ENCODE measurements at places on chromosomes 7 and 10.

GRCh38 chr7:157585113-157585861 is 248.5 kb downstream of the DNAJB6 start:
- H3K4me3 ChIP-seq = peak overlapping the region; percentile 81
- H3K27ac ChIP-seq = no peak overlapping the region
- H3K36me3 ChIP-seq = no peaks in the 10 kb centered on the region
- H3K27me3 ChIP-seq = peaks cover 37% of the 10 kb centered on the region
- DNase-seq = no peak

GRCh38 chr10:132273966-132274365 is 33.8 kb downstream of the STK32C start:
- no peaks in the 10 kb centered on the region for H3K36me3 ChIP-seq
- no peak overlapping the region for H3K27ac ChIP-seq
- no peak for DNase-seq
- H3K4me1 ChIP-seq = no peaks in the 10 kb centered on the region
- H3K4me3 ChIP-seq = no peak overlapping the region
- no peaks in the 10 kb centered on the region for H3K27me3 ChIP-seq

GRCh38 chr10:75718991-75719390 is 287.6 kb downstream of the LRMDA start:
- H3K4me1 ChIP-seq = no peaks in the 10 kb centered on the region
- no peak for DNase-seq
- no peaks in the 10 kb centered on the region for H3K27me3 ChIP-seq

DNA sequence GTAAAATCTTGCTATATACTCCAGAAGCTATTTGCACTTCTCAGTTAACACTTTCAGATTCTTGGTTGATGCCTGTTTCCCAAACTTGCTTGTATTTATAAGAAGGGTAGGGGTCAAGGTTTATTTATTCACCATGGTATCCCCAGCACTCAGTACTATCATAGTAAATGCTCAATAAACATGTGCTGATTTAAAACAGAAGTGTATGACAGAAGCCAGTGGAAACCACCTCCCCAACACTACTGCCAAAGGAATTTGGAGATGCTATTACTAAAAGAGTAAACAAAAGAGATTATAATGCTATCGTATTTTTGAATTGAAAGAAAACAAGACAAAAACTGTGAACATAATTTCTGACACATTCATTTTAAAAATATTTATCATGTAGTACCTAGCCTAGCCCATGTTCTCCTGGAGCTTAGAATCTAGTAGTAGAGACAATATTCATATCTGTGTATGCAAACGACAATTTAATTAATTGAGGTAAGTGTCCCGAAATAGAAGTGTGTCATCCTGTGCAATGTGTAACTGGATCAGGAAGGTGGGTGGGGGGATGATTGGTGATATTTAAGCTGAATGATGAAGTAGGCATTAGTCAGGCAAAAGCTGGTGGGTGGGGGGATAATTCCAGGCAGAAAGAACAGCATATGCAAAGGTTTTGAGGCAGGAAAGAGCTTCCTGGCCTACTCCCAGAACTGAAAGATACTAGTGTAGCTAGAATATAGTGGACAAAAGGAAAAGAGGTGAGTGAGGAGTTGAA is 77.5 kb downstream of the HGF start:
- H3K4me3 ChIP-seq = no peak overlapping the region
- H3K27me3 ChIP-seq = no peaks in the 10 kb centered on the region
- no peak overlapping the region for H3K27ac ChIP-seq
- no peak for DNase-seq

DNA sequence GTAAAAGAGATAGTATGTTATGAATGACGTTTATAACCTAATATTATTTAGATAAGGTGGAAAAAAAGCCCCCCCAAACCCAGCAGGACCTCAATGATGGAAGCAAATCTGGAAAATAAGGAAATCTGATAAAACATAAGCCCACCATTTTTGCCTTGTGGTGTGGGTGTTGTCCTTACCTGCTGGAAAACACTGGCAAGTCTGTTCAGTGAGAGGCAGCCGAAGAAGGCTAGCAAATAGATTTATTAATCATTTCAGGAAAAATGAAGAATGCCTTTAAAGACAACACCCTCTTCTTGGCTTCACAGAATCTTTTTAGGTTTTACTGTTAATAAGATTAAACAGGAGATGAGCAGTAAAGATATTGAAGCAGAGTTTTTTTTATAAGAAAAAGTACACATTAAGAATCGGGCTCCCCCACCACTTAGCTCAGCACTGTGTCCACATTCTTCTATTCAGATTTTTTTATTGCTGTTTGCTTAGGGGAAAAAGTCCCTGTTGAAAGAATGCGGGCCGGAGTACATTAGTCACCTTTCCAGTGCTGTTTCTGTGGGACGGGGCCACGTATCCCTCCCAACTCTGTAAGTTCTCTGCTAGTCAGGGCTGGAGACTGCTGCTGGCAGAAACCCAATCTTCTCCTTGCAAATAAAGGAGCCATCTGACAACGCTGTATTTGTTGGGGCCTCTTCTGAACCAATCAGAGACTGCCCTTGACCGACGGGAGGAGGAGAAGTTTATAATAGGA is 104.1 kb downstream of the EVX1 start:
- no peak overlapping the region for H3K27ac ChIP-seq
- H3K27me3 ChIP-seq = peaks cover 3% of the 10 kb centered on the region
- no peak overlapping the region for H3K4me3 ChIP-seq
- no peaks in the 10 kb centered on the region for H3K36me3 ChIP-seq

DNA sequence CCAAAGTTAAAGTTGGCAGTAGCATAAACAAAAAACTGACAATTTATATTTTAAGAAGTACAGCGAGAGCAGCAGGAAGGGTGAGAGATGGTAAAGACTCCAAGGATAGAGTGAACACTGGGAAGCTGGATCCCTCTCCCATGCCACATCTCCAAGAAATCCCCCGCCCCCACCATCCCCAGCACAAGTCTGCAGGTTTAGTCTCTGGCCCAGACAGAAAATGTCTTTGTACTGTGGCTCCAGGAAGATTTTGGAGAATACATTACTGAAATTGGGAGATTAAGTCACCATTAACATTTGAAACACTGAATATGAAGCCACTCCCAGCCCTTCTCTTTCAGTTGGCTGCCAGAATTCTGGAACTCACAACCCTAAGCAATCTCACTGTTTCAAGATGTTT is 140.3 kb downstream of the MACC1 start:
- H3K27me3 ChIP-seq = no peaks in the 10 kb centered on the region
- no peak for DNase-seq
- H3K4me3 ChIP-seq = no peak overlapping the region
- no peaks in the 10 kb centered on the region for H3K36me3 ChIP-seq
- H3K4me1 ChIP-seq = no peaks in the 10 kb centered on the region

- H3K4me3 ChIP-seq = no peak overlapping the region
- no peak overlapping the region for H3K27ac ChIP-seq
- H3K27me3 ChIP-seq = no peaks in the 10 kb centered on the region
Observed at GRCh38 chr10:92562424-92562823, 11.5 kb downstream of the IDE start.

DNA sequence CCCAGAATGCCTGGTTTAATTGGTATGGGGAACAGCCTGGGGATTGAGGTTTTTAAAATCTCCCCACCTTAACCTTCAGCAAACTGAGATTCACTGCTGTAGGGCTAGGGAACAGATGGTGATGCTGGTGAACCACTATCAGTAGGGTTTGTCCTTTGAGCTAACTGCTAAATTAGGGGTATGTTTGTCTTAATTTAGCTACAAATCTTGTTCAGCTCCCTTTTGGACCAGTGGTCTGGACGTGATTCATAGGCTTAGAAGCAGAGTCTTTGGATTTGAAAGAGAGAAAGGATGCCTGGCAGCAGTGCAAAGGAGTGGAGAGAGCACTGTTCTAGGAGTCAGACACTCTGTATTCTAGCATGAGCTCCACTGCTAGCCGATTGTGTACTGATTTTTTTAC is 2.8 kb downstream of the HDAC9 start:
- no peak overlapping the region for H3K4me3 ChIP-seq
- DNase-seq = no peak
- H3K36me3 ChIP-seq = no peaks in the 10 kb centered on the region

- H3K4me3 ChIP-seq = no peak overlapping the region
- no peak for DNase-seq
- no peak overlapping the region for H3K27ac ChIP-seq
- H3K4me1 ChIP-seq = peaks cover 16% of the 10 kb centered on the region
- H3K36me3 ChIP-seq = no peaks in the 10 kb centered on the region
Observed at GRCh38 chr7:73823257-73823656, 7.5 kb upstream of the CLDN4 start.

GRCh38 chr10:42690449-42691360 is 52.3 kb upstream of the ZNF33B start:
- no peaks in the 10 kb centered on the region for H3K36me3 ChIP-seq
- no peak for DNase-seq
- H3K27me3 ChIP-seq = no peaks in the 10 kb centered on the region
- no peak overlapping the region for H3K4me3 ChIP-seq
- H3K27ac ChIP-seq = no peak overlapping the region
- H3K4me1 ChIP-seq = no peaks in the 10 kb centered on the region

DNA sequence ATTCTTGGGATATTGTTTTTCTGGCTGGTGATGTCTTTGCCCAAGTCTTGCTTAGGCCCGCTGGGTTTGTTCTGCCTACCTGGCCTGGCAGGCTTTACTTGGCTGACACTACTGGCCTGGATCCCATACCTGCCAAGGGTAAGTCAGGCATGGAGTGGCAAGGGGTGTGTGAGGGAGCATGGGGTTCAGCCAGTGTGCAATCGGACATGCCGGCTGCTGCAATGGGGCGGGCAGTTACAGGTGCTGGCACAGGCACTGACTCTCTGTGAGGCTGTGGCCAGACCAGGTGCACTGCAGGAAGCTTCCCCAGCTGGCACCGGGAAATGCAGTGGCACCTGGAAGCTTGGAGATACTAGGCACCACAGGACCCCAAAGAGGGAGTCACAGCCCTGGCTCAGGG is 168.4 kb downstream of the PON1 start:
- H3K27me3 ChIP-seq = no peaks in the 10 kb centered on the region
- no peak overlapping the region for H3K27ac ChIP-seq
- no peak overlapping the region for H3K4me3 ChIP-seq
- no peak for DNase-seq

GRCh38 chr7:32893207-32893524 is 1.6 kb upstream of the KBTBD2 start:
- DNase-seq = peak; percentile 22
- peaks cover 34% of the 10 kb centered on the region for H3K4me1 ChIP-seq
- H3K4me3 ChIP-seq = peak overlapping the region; percentile 87
- H3K27ac ChIP-seq = peak overlapping the region; percentile 98

DNA sequence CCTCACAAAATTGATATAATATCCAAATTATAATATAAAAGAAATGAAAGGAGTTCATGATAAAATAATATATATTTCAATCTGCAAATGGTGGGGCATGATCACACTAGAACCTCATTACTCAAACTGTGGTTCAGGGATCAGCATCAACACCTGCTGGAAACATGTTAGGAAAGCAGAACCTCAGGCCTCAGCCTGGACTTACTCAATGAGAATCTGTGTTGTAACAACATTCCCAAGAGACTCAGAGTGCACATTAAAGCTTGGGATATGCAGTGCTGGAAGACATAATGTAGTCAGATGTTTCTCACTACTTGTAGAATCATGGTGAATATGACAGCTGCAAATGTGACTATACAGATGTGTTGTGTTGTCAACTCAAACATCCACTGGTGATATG is 81.7 kb upstream of the ITPRID1 start:
- no peaks in the 10 kb centered on the region for H3K4me1 ChIP-seq
- no peak for DNase-seq
- H3K4me3 ChIP-seq = no peak overlapping the region
- no peaks in the 10 kb centered on the region for H3K36me3 ChIP-seq

- DNase-seq = no peak
- no peaks in the 10 kb centered on the region for H3K4me1 ChIP-seq
- H3K36me3 ChIP-seq = no peaks in the 10 kb centered on the region
- H3K4me3 ChIP-seq = no peak overlapping the region
- no peak overlapping the region for H3K27ac ChIP-seq
- H3K27me3 ChIP-seq = peaks cover 13% of the 10 kb centered on the region
Observed at GRCh38 chr10:79424221-79425073, 21.0 kb downstream of the ZCCHC24 start.

- no peaks in the 10 kb centered on the region for H3K36me3 ChIP-seq
- H3K4me1 ChIP-seq = no peaks in the 10 kb centered on the region
- H3K27me3 ChIP-seq = no peaks in the 10 kb centered on the region
Observed at GRCh38 chr10:58588673-58589265, 76.1 kb downstream of the BICC1 start.
